ENCODE measurements at places on chromosomes 5 and 9. TPM values are rescaled to one million over a fixed set of nuclear protein-coding genes. Genes with fewer than 3 reads are reported as not detected.

DNA sequence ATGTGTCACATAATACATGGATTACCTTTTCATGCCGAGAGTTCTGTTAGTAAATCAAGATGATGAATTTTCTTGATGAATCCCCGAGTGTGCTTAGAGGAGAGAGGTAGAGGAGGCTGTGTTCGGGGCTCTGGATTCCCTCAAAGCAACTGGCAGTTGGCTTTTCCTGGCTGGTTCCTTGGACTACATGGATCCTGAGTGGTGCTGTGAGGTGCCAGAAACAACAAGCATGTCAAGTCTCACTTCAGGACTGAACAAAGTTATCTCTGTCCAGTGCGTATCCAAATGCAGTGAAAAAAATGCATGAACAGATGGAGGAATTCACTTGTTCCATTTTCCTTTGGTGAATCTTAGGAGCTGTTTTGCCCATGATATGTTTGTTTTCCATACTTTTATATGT lies 231.7 kb downstream of the FBXL7 start:
- DNase-seq, result no peak

- DNase-seq, result no peak
These were observed 141.9 kb upstream of the SLC12A2 start for GRCh38 chr5:127941646-127942045.

- DNase-seq, result no peak
These were observed 36.2 kb downstream of the VAV2 start for GRCh38 chr9:133955821-133956411.

GRCh38 chr9:76530458-76531110 lies 71.6 kb downstream of the GCNT1 start:
- DNase-seq, result no peak

DNA sequence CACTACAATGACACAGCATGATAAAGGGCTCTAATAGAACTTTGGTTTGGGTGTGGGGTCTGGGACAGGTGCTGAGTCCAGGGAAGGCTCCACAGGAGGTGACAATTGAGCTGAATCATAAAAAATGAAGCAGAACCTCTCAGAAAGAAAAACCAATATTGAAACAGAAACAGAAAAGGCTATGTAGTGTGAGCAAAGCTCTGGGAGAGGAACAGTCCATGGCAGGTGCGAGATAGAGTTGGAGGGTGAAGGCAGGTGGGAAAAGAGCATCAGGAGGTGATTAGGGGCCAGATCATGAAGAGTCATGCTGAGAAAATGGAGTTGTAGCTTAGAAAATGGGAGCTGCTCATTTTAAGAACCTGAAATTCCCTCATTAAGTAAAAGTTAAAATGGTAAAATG lies 164.9 kb downstream of the KCTD16 start:
- no peak for DNase-seq

DNA sequence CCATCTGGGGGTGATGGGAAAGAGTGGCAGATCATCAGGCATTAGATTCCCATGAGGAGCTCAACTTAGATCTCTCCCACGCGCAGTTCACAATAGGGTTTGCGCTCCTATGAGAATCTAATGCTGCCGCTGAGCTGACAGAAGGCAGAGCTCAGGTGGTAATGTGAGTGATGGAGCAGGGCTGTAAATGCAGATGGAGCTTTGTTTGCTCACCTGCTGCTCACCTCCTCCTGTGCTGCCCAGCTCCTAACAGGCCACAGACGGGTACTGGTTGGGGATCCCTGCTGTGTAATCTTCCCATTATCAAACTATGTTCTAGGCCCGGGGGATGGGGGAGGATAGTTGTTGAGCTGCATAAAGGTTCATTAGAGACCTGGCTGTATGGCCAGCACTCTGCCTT lies 58.4 kb downstream of the UGCG start:
- no peak for DNase-seq

The EQTN gene
- not detected for total RNA-seq

The ADAMTS16 gene
- total RNA-seq, result not detected
